ENCODE measurements at places on chromosomes 16 and 17. TPM values are rescaled to one million over a fixed set of nuclear protein-coding genes. Genes with fewer than 3 reads are reported as not detected.
A peak's percentile ranks its signal among the peaks of the same experiment; 100 is the strongest.

Gene CNTNAP1
- 5.3 TPM for total RNA-seq

Gene PRKCB
- 49.3 TPM for total RNA-seq

Gene PIRT
- under 0.01 TPM for total RNA-seq

Gene MYH1
- total RNA-seq = not detected

Gene STAT5A
- total RNA-seq = 1.6 TPM

Gene SP6
- not detected for total RNA-seq

Gene SLC2A4
- under 0.01 TPM for total RNA-seq

Gene RAB37
- total RNA-seq = 0.82 TPM

DNA sequence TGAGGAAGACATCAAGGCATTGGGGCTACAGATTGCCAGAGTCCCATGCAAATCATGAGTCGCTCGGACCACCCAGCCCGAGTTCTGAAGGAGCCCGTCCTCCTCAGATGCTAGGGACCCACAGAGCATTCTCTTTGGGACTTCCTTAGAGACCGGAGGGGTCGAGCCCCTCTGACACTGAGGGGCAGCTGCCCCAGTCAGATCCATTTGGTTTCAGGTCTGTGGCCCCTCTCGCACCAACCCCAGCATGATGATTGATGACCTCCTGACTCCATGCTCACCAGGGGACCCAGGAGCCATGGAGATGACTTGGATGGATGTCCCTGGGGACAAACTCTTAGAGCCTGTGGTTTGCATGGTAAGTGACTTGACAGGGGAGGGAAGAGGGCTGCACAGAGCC is 8.0 kb downstream of the PDF start:
- no peak for DNase-seq

- DNase-seq = no peak
Measured at GRCh38 chr17:36675250-36675649, 73.9 kb downstream of the MRM1 start.

DNA sequence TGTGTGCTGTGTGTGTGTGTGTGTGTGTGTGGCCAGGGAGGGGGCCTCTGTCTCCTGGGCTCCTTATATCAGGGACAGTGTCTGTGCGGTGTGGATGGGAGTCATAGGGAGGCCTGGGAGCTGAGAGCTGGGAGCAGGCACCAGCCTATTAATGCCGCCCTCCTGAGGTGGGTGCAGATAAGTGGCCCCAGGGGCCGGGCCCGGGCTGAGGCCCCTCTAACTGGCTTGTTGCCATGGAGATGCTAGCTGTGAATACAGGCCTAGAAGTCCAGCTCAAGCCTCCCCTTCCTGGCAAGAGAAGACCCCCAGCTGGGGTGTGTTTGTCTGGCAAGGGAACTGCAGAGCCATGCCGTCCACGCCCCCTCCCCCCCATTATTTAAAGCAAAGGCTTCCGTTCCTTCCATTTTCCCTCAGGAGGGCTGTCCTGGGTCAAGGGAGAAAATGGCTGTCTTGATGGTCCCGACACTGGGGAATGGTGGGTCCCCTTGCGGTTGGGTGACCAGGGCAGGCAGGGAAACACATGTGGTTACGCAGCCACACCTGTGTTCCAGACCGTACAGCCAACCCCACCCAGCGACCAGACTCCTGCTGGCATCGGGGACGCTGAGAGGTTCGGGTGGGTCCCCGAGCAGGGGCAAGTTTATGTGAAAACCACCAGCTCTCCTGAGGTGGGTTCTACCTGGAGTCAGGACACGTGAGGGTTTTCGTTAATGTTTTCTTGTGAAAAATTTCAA is 141.1 kb downstream of the MRM1 start:
- no peak for DNase-seq

DNA sequence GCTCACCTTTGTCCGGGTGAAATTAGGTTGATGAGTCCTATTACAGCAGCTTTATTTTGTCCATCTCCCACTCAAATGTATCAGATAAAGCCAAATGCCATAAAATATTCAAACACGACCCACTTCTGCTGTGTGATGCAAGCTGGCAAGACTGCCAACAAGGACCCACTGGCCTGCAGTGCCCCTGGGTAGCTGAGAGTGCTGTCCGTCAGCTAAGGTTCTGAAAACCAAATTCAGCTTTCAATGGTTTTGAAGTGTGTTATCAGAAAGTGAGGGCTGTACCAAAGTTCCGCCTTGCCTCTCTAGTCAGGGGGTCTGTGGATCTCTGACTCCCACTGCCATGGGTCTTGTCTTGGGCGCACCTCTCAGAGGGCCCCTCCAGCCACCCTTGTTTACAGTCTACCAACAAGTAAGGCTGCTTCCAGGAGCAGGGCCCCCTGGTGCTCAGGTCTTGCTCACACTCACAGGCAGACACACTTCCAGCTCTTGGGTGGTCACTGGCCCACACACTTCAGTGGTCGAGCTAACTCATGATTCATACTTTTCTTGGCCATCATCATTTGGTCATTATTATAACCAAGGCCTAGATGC is 10.5 kb upstream of the CCDC182 start:
- no peak for DNase-seq

DNA sequence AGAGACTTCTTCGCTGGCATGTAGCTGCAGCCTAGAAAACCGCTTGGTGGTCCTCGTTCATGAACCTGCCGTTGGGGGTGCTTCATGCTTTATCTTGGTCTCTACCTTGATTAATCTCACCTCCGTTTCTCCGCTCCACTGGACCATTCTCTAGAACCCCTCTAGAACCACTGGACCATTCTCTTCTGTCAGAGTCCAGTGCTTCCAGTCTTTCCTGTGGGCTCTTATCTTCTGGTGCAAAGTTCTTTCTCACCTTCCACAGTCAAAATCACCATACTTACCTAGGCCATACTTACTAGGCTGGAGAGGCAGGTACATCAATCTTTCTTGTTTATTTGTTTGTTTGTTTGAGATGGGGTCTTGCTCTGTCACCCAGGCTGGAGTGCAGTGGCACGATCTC is 71.4 kb downstream of the PITPNC1 start:
- DNase-seq = no peak

GRCh38 chr16:12586701-12587100 is 217.0 kb downstream of the CPPED1 start:
- no peak for DNase-seq

DNA sequence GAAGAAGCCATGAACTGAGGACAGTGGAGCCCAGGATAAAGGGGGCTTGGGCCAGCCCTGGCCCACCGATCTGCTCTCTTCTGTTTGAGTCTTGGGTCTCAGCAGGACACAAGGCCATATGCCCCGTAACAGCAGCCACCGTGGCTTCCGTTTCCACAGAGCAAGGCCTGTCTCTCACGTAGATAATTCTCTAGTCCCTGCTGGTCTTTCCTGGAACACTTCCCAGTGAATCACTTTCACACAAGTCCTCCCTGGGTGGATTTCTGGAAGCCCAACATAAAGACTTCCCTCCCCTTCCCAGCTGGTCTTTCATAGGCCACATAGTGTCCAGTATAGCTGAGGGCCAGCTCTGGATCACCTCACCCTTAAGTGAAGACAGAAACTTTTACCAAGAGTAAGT is 19.9 kb upstream of the C16orf78 start:
- no peak for DNase-seq

DNA sequence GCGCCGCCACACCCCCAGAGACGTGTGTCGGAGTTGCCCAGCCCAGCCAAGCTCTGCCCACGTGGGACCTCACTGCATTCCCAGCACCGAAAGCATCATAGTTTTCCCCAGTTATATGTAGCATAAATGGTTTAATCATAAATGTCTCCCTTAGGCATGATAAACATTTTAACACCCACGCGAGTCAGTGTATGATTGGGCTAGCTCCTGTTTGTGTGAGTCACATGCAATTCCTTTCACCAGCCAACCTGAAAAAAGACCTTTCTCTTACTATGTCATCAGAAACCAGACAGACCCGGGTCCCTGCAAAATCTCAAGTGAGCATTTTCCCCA is 9.2 kb downstream of the TAF1C start:
- DNase-seq = no peak

DNA sequence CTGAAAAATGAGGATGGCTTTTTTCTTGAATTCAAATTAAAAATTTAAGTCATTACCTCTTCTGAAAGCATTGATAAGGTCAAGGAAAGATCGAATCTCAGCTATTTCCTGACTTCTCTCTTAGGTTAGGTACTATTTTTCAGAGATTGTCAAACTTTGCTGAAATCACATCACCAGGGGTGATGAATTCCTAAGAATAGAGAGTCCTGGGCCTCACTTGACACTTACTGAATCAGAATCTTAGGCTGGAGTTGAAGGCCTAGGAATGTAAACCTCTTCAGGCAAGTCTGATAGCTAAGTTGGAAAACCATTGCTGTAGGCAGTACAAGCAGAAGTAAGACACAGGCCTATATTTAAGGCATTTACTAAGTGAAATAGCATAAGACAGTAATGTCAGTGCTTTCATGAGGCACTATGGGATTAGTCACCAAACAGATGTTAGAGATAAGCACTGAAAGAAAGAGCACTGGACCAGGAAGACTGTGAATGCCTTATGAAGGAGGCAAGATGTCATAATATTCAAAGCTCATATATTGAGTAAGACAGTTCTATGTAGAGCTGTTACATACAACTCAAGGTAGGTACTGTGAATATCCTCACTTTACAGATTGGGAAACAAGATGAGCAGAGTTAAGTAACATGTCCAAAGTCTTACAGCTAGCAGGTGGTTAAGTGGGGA is 21.5 kb downstream of the DCAF7 start:
- DNase-seq = no peak

DNA sequence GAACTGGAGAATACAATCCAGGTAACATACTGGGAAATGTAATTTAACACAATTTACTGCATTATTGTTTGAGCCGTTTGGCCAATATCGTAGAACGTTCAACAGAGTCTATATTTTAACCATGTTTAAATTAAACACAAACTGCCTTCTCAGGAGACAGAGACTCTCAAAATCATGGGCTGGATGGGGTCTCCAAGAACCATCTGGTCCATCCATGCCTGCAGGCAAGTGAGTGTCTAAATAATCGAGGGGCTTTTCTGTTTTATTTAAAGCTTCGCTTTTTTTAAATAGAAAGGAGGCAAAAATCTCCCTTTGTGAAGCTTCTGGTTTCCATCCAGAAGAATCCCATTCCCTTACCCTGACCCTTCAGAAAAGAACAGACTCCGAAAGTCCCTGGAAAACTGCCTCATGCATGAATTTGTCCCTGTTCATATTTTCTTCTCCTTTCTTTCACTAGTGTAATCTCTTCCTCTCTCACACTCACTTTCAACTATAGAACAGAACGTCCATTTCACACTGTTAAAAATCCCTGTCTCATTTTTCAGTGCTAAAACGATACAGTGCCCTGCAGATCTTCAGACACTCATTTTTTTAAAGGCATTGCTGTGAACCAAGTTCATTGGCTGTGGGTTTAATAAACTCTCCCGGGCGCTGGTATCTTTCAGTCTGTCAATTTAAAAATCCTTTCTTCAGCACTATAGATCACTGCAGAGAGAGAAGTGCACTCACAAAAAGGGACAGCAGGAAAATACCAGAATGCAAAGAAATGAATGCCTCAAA is 111.4 kb upstream of the TOM1L1 start:
- DNase-seq = no peak

- DNase-seq = no peak
Measured at GRCh38 chr17:8154608-8155155, 2.5 kb upstream of the PER1 start.

DNA sequence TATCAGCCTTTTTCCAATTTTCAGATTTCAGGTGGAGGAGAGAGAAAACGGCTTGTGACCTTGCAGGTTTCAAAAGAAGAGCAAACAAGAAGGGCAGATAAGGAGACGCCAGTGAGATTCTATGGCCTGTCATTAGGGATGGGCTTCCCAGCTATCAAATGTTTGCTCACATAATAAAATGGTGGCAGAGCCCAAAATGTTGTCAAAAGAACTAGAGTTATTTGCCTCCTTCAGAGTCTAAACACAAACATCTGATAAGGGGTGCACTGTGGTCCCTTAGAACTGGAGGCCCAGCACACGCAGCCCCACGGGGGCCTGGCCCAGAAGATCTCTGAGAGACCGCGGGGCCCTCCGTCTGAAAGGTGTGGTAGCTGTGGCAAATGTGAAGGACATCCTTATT is 46.1 kb upstream of the DDX52 start:
- no peak for DNase-seq

DNA sequence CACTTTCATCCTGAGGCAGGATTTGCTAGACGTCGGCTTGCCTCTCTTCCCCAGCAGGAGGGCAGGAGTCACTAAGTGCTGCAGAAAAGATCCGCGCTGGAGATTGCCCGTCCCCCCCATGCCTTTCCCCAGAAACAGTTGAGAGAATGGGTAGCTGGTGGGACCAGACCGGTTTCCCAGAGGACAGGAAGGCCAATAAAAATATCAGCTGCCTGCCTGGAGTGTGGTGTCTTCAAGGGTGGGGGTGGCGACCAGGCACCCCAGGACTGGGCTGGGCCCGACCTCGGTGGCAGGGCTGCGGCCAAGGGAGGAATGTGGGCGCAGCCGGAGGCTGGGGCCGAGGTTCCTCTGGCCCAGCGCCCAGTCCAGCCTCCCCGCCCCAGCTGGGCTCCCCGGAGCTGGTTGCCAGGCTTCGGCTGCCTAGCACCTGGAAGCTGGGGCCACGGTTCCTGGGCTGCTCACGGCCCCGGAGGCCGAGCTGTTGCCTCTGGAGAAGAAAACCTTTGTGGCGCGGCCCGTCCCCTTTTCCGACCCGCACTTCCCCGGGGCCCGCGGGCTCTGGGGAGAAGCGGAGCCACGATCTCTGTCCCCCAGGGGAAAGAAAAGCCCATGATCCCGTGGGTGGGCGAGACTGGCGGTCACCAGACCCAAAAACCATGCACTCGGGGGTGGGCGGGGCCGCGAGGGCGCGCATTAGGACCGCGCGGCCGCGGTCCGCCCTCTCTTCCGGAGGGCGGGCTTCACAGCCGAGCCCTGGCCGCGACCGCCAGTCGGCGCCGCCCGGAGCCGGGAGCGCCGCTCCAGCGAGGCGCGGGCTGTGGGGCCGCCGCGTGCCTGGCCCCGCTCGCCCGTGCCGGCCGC is at the start of gene TRAF4:
Gene TRAF4, plus strand, starts transcription at position 769 of the 861 bp plus-strand sequence. CDS start 102 bp downstream, outside the sequence.
- DNase-seq = peak; percentile 93

DNA sequence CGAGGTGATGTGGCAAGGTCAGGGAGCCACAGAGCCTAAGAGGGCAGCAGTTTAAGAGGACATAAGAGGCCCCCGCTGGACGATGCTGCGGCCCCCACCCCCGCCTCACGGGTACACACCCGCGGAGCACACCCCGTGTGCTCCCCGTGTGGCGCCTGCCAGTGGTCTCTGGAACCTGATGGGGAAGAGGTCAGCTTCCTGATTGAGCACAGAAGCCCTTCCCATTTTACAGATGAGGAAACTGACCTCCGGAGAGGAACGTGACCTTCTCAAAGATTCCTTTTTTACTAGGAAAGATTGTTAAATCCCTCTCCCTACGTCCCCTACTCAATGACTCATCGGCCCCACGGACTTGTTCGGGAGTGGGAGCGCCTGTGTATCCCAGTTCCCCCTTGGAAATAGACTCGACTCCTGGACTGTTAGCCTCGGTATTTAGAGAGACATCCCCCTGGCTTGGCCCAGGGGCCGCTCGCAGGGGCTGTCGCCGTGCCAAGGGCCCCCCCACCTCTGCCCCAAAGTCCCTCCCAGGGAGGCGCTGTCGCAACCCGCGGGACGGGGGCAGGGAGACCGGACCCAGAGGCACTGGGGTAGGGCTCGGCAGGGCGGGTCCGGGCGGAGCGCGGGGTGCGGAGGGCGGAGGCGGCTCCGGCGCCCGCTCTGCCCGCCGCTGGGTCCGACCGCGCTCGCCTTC is at the start of gene ABCC3:
Gene ABCC3, plus strand, starts transcription at position 658 of the 691 bp plus-strand sequence. CDS start 56 bp downstream, outside the sequence.
- DNase-seq = peak; percentile 33

GRCh38 chr17:72387487-72387886 is 266.7 kb downstream of the SOX9 start:
- DNase-seq = no peak
